Lung microvascular endothelial cell (primary cell): ENCODE measurements at places on chromosomes 12 and 14. TPM values are rescaled to one million over a fixed set of nuclear protein-coding genes. Genes with fewer than 3 reads are reported as not detected.

- no peak for DNase-seq
Measured at GRCh38 chr12:56377989-56378316, 15.3 kb upstream of the APOF start.

Gene TDRD9
- under 0.01 and 0.99 TPM in 2 replicates for total RNA-seq

DNA sequence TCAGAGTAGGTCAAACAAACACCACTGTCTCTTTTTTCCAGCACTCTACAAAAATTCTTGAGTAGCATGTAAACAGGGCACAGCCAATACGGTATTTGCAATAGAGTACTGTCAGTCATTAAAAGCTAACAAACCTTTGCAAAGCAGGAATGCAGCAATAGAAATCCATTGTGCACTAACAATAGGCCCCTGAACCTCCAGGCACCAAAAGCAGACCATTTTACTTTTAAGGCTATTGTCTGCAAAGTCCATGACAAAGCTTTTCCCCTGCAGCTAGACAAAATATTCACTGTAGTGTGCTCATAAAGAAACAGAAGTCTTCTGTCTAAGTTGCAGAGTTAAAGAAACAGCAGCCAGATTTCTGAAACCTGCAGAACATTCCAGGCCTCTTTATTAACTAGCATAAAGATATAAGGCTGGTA, 191.9 kb downstream of the SOX5 start:
- DNase-seq: no peak

DNA sequence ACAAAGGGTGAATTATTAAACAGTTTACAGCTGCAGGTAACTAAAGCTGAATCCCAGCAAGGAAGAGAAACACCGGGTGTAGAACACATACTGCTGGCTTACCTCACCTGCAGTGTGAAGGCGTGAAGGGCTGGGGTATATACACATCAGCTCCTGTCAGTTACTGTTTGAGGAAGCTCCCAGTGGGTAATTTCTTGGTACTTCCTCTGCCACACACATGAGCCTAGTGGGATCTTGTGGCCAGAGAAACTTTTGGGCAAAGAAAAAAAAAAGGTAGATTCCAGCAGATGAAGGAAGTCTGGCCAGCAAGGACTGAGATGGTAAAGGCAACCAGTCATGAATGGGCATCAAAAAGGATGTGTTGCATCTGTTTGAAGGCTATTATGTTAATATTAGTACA, 14.0 kb upstream of the GPR33 start:
- no peak for DNase-seq

DNA sequence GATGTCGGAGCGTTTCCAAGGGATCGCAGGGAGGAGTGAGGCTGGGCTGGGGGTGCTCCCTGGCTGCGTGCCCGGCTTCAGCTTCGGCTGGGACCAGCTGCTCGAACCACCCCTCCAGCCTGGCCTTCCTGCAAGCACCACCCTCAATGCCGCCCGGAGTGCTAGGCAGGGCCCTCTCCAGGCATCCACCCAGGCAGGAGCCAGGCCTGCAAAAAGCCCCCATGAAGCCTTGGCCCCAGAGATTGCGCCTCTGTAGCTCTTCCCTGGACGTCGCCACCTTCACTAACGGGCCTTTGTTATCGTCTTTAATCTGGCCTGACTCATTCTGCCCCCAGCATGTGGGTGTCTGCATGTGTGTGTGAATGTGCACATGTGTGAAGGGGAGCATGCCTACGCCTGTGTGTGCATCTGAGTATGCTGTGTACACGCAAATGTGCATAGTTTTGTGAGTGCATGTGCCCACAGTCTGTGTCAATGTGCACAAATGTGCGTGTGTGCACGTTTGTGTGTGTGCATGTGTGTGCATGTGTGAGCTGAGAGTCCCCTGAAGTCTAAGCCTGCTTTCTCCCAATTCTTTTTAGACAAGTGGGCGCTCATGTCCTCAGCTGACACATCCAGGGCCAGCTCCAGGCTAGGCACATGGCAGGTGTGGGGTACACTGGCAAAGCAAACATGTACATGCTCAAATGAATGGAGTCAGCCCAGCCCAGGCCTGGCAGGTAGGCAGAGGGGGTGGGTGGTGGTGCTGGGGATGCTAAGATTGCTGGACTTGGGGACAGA, 195.4 kb upstream of the C14orf180 start:
- no peak for DNase-seq

Gene SPTSSA
- total RNA-seq: 15.3 and 16.5 TPM in 2 replicates

DNA sequence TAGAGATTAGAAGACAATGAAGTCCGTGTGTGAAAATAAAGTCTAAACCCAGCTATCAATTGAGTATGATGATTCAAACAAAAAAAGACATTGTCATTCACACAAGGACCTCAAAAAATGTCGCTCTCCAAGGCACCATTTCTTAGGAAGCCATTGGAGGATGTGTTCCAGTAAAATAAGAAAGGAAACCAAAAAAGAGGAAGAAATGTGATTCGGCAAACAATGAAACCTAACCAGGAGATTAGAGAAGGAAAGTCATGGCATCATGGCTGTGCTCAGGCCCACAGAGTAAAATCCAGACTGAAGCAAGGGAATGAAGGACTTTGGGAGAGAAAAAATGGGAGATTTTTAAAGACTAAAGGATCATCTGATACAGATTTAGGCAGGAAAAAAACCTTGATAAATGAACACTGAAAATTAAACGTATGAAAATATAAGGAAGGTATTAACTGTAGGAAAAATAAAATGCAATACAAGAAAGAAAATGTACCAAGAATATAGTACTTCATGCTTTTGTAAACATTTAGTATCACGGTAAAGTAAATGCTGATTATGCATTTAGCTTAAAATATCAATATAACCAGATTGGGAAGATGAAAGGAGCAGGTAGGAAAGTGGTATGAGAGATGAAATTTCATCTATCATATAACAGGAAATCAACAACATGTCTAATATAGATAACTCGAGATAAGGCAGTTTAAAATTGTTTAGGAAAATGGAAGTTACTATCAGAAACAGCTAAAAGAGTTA, 38.2 kb upstream of the MTHFD1 start:
- DNase-seq: no peak
